Inflammatory macrophage (primary cell): ENCODE measurements at places on chromosomes 5 and 9.

GRCh38 chr9:16873126-16873802, 2.8 kb upstream of the BNC2 start:
- no peak for DNase-seq

DNA sequence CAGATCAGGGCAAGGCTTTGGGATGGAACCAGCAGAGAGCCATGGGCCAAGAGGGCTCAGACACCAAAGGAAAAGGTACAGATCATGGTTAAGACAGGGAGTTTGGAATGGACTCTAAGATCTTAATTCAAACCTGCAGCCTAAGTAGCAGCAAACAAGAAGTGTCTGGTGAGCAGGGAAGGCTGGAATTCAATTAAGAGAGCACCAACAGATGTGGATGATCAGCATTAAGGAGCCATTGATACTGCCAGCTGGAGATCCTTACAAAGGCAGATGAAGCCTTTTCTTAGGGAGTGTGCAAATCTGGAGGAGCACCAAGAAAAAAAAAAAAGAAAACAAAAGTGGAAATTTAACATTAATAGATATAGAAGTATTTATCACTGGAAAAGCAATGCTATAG, 516.8 kb downstream of the RASEF start:
- no peak for DNase-seq

DNA sequence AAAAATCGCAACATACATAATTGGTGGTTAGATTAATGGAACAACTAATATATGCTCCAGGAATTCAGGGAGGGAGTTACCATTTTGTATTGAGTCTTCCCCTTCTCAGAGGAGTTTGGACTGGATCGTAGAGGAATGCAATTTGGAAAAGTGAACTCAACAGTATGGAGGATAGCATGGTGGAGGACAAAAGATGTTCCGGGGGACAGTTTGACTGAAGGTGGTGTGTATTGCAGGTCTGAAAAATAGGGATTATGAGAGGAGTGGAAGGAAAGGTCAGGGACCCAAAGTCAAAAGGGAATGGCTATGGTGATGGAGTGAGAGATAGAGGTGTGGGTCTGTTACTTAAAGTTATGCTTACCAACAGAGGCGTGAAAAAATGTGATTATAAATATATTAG, 1.5 kb downstream of the DNAJC21 start:
- DNase-seq: no peak

GRCh38 chr9:113879911-113880310, 3.8 kb downstream of the ZNF618 start:
- DNase-seq: no peak

- DNase-seq: peak; percentile 96
Measured at GRCh38 chr5:170277867-170278281, 19.7 kb downstream of the LCP2 start.

DNA sequence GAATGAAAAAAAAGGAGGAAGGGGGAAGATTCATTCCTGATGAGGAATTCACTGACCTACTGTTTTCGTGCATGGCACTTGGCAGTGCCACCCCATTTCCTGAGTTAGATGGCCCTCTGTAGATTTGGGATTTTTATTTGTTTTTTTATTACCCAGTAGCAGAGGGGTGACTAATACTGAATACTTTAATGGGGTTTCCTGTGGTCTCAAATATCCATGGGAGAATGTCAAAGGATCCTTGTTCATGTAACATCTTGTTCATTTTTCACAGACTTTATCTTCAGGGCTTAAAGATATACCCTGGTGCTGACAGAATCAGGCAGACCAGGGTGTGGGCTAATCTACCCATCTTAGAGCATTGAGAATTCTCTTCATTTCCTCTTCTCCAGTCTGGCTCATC, 93.0 kb downstream of the MAMDC2 start:
- no peak for DNase-seq

- no peak for DNase-seq
Measured at GRCh38 chr5:156691572-156691971, 158.5 kb upstream of the PPP1R2B start.
